ENCODE measurements at places on chromosomes 11 and 22.

- DNase-seq: no peak
These were observed 54.1 kb downstream of the PPFIA1 start for GRCh38 chr11:70324376-70325115.

DNA sequence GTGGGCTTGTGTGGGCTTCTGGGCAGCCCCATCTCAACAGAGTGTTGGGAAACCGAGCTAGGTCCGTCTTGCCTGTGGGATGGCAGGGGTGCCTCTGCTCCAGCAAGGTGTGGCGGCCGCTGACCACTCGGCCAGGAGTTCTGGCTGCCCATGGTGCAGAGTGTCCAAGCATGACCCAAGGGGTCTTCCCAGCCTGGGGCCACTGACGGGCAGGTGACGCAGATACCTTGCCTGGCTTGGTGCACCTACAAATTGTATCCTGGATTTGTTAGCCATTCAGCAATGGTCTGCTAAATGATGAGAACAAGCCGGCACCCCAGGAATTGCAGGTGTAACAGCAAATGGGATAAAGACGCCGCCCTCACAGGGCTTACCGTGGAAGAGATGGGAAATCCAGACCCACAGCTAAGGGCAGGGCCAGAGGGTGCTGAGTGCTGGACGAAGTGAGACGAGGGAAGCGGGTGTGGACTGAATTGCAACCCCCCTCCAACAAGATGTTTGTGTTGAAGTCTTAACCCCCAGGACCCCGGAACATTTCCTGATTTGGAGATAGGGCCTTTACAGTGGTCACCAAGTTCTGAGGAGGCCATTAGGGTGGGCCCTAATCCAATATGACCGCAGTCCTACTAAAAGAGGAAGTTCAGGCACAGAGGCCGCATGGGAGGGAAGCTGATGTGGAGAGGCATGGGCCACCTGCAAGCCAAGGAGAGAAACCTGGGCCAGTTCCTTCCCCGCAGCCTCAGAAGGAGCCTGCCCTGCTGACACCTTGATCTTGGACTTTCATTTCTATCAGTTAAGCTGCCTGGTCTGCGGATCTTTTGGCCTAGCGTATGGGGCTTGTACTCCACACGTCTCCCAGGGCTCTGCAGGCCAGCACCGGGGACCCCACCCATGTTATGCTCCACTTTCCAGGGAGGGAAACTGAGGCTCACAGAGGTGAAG is 45.2 kb upstream of the LINC01488 start:
- no peak for DNase-seq

- no peak for DNase-seq
These were observed 3.6 kb downstream of the SOX6 start for GRCh38 chr11:16352707-16353106.

GRCh38 chr11:35063488-35063931 is 75.5 kb upstream of the CD44 start:
- no peak for DNase-seq

DNA sequence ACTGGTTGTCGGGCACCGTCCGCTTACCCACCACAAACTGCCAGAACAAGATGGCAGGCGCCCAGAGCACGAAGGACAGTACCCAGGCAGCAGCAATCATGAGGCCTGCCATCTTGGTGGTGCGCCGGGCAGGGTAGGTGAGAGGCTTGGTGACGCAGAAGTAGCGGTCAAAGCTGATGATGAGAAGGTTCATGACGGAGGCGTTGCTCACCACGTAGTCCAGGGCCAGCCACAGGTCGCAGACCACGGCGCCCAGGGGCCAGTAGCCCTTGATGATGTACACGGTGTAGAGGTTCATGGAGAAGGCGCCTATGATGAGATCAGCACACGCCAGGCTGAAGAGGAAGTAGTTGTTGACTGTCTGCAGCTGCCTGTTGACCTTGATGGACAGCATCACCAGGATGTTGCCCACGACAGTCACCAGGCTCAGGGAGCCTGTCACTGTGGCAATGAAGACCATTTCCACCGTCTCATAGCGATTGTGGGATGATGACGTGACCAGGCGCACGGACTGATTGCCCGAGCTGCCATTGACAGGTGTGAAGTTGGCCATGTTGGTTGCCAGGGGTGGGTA is 4.6 kb downstream of the MDK start:
- DNase-seq: no peak

GRCh38 chr22:19174106-19175025 is 4.2 kb downstream of the SLC25A1 start:
- peak; percentile 57 for DNase-seq

DNA sequence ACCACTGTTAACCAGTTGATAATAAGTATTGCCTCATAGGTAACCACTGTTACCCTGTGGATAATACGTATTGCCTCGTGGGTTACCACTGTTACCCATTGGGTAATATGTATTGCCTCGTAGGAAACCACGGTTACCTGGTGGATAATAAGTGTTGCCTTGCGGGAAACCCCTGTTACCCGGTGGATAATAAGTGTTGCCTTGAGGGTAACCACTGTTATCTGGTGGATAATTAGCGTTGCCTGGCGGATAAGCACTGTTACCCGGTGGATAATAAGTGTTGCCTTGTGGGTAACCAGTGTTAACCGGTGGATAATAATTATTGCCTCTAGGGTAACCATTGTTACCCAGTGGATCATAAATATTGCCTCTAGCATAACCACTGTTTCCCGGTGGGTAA is 27.3 kb upstream of the NXPE4 start:
- no peak for DNase-seq

DNA sequence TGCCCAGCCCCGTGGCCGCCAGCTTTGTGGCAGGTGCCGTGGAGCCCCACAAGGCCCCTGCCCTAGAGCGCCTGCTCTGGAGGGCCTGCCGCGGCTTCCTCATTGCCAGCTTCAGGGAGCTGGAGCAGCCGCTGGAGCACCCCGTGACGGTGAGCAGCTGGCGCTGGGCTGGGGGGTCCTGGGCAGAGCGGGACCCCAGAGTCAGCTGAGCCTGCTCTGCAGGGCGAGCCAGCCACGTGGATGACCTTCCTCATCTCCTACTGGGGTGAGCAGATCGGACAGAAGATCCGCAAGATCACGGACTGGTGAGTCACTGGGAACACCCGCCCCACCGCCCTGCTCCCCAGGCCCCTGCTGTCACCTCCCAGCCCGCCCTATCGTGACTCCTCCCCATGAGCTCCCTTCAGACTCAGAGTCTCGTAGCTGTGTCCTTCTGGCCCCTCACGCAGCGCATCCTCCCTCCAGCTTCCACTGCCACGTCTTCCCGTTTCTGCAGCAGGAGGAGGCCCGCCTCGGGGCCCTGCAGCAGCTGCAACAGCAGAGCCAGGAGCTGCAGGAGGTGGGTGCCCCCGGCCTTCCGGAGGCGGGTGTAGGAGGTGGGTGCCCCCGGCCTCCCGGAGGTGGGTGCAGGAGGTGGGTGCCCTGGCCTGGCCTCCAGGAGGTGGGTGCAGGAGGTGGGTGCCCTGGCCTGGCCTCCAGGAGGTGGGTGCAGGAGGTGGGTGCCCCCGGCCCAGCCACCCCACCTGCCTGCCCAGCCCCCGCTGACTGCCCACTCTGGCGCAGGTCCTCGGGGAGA is 4.7 kb downstream of the TCIRG1 start:
- no peak for DNase-seq

DNA sequence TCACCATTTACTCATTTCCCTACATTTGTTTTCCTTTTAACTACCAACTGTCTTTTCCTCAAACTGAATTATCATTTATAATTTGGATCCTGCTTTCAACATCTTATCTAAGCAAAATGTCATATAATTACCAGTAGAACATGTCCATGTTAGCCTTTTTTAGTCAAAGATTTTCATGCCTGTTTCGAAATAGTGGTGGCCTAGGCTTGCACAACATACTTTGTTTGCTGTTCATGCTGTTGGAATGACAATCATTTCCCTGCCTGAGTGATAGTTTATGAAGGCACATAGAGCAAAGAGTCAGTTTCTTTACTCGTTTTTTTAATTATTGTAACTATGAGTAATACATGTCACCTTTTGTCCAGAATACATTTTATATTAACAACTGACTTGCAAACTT is 144.3 kb upstream of the ANO3 start:
- peak; percentile 62 for DNase-seq

Measured in HepG2 (cell line).